ENCODE measurements at places on chromosomes 7 and 10. TPM values are rescaled to one million over a fixed set of nuclear protein-coding genes. Genes with fewer than 3 reads are reported as not detected.

- H3K36me3 ChIP-seq: no peaks in the 10 kb centered on the region
- no peak for DNase-seq
- H3K4me3 ChIP-seq: no peak overlapping the region
- no peaks in the 10 kb centered on the region for H3K27me3 ChIP-seq
- no peak overlapping the region for H3K27ac ChIP-seq
These were observed 3.0 kb downstream of the BUB3 start for GRCh38 chr10:123157210-123157609.

- no peaks in the 10 kb centered on the region for H3K36me3 ChIP-seq
- H3K4me1 ChIP-seq: no peaks in the 10 kb centered on the region
- no peak overlapping the region for H3K27ac ChIP-seq
- DNase-seq: no peak
- no peaks in the 10 kb centered on the region for H3K27me3 ChIP-seq
- no peak overlapping the region for H3K4me3 ChIP-seq
These were observed 53.8 kb downstream of the PARP12 start for GRCh38 chr7:140008755-140009610.

DNA sequence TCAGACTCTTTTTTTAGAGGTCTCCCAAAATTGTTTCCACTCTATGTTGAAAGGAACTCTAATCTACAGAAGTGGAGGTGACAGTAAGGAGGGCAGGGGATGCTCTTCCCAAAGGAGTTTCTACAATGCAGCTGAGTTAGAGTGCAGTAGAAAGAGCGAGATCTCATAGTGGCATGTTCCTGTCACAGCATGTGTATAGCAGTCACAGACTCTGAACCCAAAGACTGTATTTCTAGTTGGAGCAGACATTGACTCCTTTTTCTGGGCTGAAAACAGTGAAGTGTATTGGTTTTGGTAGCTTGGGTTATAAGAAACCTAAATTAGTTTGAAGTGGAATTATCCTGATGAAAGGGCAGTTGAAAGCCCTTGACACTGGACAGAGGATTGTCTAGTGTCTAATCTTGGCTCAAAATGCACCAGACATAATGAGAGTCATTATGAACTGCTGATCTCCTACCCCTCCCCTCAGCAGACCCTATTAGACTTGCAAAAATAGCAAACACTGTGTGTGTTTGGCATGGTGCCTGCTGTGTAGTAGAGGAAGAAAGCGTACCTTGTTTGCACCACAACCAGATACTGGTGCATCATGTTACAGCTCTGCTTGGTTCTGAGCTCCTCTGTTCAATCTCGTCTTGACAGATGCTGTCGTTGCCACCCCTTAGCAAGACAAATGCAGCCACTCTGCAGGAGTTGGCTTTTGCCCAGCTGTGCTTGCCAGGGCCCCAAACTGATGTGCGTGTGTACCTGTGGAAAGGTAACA, 336.0 kb downstream of the AUTS2 start:
- no peak overlapping the region for H3K27ac ChIP-seq
- no peak for DNase-seq
- no peak overlapping the region for H3K4me3 ChIP-seq
- H3K4me1 ChIP-seq: no peaks in the 10 kb centered on the region

GRCh38 chr10:22712956-22713852, 1.2 kb downstream of the PIP4K2A start:
- peak; percentile 66 for DNase-seq
- H3K27me3 ChIP-seq: no peaks in the 10 kb centered on the region
- no peaks in the 10 kb centered on the region for H3K36me3 ChIP-seq
- H3K4me1 ChIP-seq: no peaks in the 10 kb centered on the region
- peak overlapping the region; percentile 52 for H3K27ac ChIP-seq
- peak overlapping the region; percentile 96 for H3K4me3 ChIP-seq

GRCh38 chr7:49780953-49781352, 7.5 kb downstream of the VWC2 start:
- no peaks in the 10 kb centered on the region for H3K36me3 ChIP-seq
- H3K4me1 ChIP-seq: no peaks in the 10 kb centered on the region
- no peak for DNase-seq
- no peak overlapping the region for H3K4me3 ChIP-seq
- H3K27me3 ChIP-seq: no peaks in the 10 kb centered on the region
- no peak overlapping the region for H3K27ac ChIP-seq

DNA sequence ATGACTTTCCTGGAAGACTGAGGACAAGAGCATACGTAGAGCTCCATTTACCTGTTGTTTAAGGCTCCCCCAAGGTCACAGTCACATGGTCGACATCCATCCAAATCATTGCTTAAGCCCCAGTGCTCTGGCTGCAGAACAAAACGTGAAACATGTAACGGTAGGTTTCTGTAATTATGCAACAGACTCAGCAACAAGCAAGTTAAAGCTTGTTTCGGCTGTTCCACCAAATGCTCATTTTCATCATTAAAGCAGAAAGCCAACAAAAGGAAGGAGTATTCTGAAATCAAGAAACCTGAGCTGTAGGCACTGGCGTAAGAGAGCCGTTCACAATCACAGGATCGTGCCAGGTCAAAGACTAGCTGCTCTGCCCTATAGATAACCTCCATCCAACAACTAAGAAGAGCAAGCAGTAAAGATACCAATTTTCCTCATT, 30.0 kb downstream of the LAMB1 start:
- peaks cover 2% of the 10 kb centered on the region for H3K4me1 ChIP-seq
- peaks cover 2% of the 10 kb centered on the region for H3K36me3 ChIP-seq
- H3K27me3 ChIP-seq: no peaks in the 10 kb centered on the region
- no peak for DNase-seq
- H3K27ac ChIP-seq: peak overlapping the region; percentile 20

GRCh38 chr10:29120216-29120615, 168.7 kb upstream of the LYZL1 start:
- H3K27me3 ChIP-seq: no peaks in the 10 kb centered on the region
- H3K4me3 ChIP-seq: no peak overlapping the region
- no peak overlapping the region for H3K27ac ChIP-seq
- DNase-seq: no peak
- no peaks in the 10 kb centered on the region for H3K36me3 ChIP-seq

DNA sequence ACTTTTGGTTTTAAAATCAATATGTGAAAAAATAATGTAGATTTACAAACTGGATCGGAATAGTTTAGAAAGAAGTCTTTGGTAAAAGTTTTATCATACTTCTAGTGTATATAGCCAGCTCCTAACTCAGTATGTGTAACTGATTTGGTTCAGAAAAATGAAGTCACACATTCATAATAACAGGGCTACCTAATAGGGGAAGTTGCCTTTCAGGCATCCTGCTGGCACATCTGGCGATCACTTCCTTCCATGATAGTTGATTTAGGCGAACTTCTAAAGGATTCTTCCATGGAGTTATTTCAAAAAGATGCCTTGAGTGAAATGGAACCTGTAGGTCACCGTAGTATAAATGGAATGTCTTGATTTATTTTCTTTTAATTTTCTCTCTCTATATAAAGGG, 69.1 kb downstream of the SHH start:
- H3K36me3 ChIP-seq: peaks cover 12% of the 10 kb centered on the region
- DNase-seq: no peak
- no peaks in the 10 kb centered on the region for H3K27me3 ChIP-seq

- DNase-seq: no peak
- no peak overlapping the region for H3K27ac ChIP-seq
- H3K36me3 ChIP-seq: no peaks in the 10 kb centered on the region
- no peaks in the 10 kb centered on the region for H3K27me3 ChIP-seq
- no peaks in the 10 kb centered on the region for H3K4me1 ChIP-seq
These were observed 185.7 kb upstream of the ADO start for GRCh38 chr10:62618576-62619412.

- no peak for DNase-seq
- no peaks in the 10 kb centered on the region for H3K27me3 ChIP-seq
- H3K27ac ChIP-seq: no peak overlapping the region
- H3K4me1 ChIP-seq: no peaks in the 10 kb centered on the region
- no peak overlapping the region for H3K4me3 ChIP-seq
- H3K36me3 ChIP-seq: no peaks in the 10 kb centered on the region
These were observed 71.2 kb downstream of the DNMBP start for GRCh38 chr10:99938563-99938962.

- H3K36me3 ChIP-seq: no peaks in the 10 kb centered on the region
- H3K4me3 ChIP-seq: no peak overlapping the region
- peak; percentile 83 for DNase-seq
- H3K27me3 ChIP-seq: no peaks in the 10 kb centered on the region
These were observed 74.4 kb upstream of the RSU1 start for GRCh38 chr10:16891375-16892313.

- no peaks in the 10 kb centered on the region for H3K27me3 ChIP-seq
- no peak overlapping the region for H3K27ac ChIP-seq
- no peak for DNase-seq
- no peaks in the 10 kb centered on the region for H3K36me3 ChIP-seq
These were observed 899.5 kb upstream of the LRRTM3 start for GRCh38 chr10:66026321-66026720.

GRM3 gene
- total RNA-seq: not detected

SPDYE11 gene
- total RNA-seq: not detected

CACNA2D1 gene
- total RNA-seq: 40.5 TPM

BAMBI gene
- 34.5 TPM for total RNA-seq

STEAP1B gene
- total RNA-seq: 2.8 TPM

ASAH2 gene
- 2.3 TPM for total RNA-seq

RHOBTB1 gene
- total RNA-seq: 22.8 TPM

PNLIP gene
- total RNA-seq: 2.3 TPM

MUC3A gene
- 0.39 TPM for total RNA-seq
